ENCODE measurements at places on chromosomes 4 and X.

GRCh38 chr4:37023996-37024395 is 220.5 kb upstream of the NWD2 start:
- DNase-seq, result no peak

- DNase-seq, result no peak
Measured at GRCh38 chrX:100946299-100946927, 17.7 kb upstream of the XKRX start.

DNA sequence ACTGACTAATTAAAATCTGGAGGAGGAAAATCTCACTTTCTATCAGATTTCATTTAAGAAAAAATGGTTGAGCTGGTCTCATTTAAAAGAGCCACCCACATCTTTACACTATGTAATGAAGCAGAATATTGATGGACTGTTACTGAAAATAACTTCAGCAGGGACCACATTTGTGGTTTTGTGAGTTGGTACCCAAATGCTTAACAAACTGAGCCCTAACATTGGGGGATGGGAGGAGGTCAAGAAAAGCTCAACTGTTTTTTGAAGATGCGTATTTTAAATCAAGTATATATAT is 30.1 kb downstream of the HOPX start:
- DNase-seq, result no peak

- no peak for DNase-seq
Measured at GRCh38 chr4:24213961-24214360, 324.1 kb upstream of the PPARGC1A start.
